NCI-H524 (cell line): ENCODE measurements at places on chromosomes 1 and 21.
A peak's percentile ranks its signal among the peaks of the same experiment; 100 is the strongest.

- DNase-seq, result no peak
Observed at GRCh38 chr1:47584249-47584648, 146.4 kb downstream of the FOXD2 start.

- DNase-seq, result no peak
Observed at GRCh38 chr1:93353286-93353685, 7.6 kb downstream of the DR1 start.

GRCh38 chr1:59682396-59683080 is 132.2 kb upstream of the HOOK1 start:
- DNase-seq, result peak; percentile 32

GRCh38 chr1:167977245-167977644 is 40.4 kb upstream of the MPC2 start:
- DNase-seq, result no peak

DNA sequence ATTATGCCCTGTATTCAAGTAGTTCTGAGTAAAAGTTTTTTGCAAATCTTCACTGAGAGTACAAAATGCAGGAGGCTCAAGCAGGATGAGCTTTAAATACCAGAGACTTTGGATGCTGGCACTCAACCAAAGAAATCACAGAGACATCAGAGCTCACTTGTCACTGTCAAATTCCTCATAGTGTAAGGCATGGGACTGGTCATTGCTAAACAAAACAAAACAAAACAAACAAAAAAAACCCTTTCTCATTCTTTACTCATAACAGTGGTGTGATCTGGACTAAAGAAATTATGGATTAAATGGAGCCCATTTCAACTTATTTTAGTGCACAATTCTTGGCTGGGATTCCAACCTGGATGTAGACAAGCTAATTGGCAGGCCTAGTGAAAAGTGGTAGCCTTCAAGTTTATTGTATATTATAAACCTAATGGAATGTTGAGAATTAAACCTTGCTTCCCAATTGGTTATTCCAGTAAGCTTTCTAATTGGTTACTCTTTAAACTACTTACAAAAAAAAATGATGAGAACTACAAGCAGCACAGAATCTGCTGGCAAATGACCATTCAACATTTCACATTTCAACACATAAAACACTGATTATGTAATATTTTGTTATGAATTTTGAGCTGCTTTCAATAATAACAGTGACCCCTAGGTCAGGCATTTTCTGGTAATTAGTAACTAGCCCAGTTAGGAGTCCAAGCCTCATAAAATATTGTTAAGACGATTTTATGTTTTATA is 30.6 kb upstream of the NEK7 start:
- DNase-seq, result no peak
